Stimulated activated CD4-positive, alpha-beta T cell treated with anti-CD3 and anti-CD28 coated beads, Interleukin-1b, Interleukin-23, amount 100 ng/mL, for 1 hour (primary cell): ENCODE measurements at places on chromosomes 2 and 18.

GRCh38 chr2:47266939-47267710, 112.0 kb upstream of the STPG4 start:
- DNase-seq: no peak

- DNase-seq: no peak
These were observed 62.0 kb downstream of the MAP3K20 start for GRCh38 chr2:173137610-173138009.

GRCh38 chr18:44130376-44130942, 550.2 kb upstream of the SETBP1 start:
- no peak for DNase-seq

GRCh38 chr2:206558492-206558891, 83.8 kb upstream of the FAM237A start:
- DNase-seq: no peak

DNA sequence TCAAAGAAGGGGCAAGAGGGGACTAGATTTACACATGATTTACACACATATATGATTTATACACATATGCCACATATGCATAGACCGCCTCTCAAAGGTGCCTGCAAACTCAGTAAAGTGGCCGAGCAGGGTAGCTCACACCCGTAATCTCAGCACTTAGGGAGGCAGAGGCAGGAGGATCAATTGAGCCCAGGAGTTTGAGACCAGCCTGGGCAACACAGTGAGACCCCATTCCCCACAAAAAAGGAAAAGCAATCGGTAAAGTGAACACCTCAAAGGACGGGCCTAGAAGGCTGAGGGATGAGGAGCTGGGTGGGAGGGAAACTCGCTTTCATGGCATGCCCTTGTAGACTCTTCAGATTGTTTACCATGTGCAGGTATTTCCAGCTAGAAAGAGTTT, 5.1 kb downstream of the ANKRD39 start:
- no peak for DNase-seq

DNA sequence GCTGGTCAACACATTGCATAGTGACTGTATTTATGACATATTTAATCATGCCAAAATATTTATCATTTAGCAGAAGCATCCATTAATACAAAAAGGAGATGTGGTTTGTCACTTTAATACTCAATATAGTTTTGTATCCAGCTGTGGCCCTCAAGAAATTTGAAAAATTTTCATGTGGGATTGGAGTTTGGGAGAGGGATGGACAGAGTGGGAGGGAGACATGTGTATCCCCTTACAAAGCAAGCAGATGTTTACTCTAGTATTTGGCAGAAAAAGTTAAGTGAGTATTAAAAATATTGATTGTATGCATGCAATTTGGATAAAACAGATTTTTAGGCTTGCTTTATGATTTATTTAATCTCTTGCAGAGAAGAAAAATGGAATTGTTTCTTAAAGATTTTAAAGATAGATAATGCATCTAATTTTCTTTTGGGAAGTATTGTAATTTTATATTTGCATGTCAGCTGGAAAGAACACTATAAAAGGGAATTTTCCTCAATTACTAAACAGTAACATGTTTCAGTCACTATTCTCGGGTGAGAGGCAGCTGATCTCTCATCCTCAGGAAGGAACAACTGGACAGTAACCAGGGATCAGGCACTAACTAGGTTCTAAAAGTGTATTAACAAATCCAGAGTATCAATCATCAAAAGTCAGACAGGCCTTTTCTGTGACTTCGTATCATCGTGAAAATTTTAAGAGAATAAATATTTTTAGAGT, 1184.7 kb upstream of the NXPH2 start:
- DNase-seq: no peak
